ENCODE measurements at places on chromosomes 5 and 9. TPM values are rescaled to one million over a fixed set of nuclear protein-coding genes. Genes with fewer than 3 reads are reported as not detected.

Gene DAPK1
- 74.9 TPM for total RNA-seq

Gene LURAP1L
- 7.6 TPM for total RNA-seq

Gene RGS7BP
- 1.3 TPM for total RNA-seq

Gene SLC4A9
- not detected for total RNA-seq

Gene CCDC152
- total RNA-seq: 0.79 TPM

Gene DAP
- 47.8 TPM for total RNA-seq

GRCh38 chr9:129455151-129455995 is 165.5 kb downstream of the C9orf50 start:
- DNase-seq: no peak

DNA sequence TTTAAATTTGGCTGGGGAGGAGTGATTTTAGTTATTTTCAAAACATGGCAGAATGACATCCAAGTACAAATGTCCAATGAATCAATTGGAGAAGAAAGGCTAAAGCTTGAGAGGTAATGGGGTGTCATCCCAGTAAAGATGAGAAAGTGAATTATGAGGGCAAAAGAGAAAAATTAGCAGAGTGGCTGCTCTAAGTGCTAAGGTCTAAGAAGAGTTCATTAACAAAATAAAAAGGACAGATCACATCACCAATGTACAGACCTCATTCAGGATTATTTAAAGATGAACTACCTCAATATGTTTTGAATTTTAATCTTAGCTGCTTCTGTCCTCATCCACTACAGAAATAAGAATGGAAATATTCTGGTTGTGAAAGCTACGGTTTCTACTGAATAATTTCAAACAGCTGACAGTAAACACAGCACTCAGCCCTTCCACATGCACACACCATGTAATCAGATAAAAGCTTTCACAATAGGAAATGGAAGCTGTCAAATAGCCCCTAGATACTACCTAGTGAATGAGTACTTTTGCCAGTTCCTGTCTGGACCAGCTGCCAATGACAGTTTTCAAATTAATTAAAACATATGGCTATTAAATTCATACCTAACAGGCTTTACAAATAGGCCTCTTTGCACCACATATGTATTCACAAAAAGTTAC is 171.5 kb downstream of the SSBP2 start:
- DNase-seq: no peak

GRCh38 chr5:148810823-148811222 is 15.6 kb upstream of the ADRB2 start:
- DNase-seq: no peak

DNA sequence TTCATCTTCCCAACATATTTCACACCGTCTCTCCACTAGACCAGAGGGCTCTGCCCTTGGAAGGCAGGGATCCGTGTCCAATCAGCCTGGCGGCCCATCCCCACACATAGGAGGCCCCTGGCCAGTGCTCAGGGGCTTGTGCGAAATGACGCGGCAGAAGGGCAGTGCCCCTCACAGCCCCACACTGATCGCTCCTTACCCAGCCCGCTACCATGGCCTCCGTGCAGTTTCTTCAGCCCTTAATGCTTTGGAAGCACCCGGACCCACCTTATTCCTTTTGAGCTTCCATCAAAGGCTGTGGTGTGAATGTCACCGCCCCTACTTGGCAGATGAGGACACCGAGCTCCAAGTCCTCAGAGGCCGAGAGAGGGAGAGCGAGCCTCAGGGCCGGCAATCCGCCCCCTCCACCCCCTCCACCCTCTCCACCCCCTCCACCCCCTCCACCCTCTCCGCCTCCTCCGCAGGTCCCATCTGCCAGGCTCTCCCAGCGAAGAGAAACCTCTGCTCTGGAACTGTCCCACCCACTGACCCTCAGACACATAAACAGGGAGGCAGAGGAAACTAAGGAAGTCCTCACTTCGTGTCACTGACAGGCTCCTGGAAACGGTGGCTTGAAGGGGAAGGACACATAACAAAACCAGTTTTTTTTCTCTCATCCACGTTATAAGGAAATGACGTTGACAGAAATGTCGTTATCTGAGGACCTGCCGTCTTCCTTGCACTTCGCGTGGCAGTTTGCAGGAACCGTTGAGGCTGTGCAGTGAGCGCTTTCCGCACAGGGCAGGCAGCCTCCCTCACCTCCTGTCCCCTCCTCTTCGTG is 13.9 kb downstream of the QSOX2 start:
- DNase-seq: no peak

GRCh38 chr5:61001647-61002046 is 56.6 kb downstream of the NDUFAF2 start:
- DNase-seq: no peak

GRCh38 chr5:178238711-178239592 is 6.3 kb upstream of the PHYKPL start:
- no peak for DNase-seq

DNA sequence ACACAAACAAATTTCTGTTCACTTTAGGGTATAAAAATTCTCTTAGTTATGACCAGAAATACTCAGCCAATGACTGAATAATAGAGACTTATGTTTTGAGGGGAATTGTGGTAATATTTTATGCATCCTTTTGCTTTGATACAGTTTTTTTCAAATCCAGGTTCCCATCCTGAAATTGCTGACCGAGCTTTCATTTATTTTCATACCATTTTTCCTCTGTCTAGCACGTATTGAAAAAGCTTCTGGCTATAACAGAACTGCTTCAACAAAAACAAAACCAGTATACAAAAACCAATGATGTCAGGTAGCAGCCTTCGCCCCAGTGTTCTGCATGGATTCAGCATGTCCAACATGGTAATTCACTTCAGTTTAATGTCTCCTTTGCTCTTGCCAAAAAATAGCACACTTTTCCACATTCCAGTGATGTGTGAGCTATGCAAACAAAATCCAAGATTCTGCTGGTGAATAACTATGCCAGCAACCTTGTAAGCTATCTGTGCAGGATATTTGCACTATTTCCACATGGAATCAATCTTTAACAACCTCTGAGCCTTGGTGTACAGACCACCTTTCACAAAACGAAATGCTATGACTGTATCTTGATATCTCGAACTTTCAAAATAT is 22.0 kb downstream of the CCNH start:
- no peak for DNase-seq

- DNase-seq: no peak
Observed at GRCh38 chr5:121497176-121497575, 354.5 kb upstream of the FTMT start.

- DNase-seq: no peak
Observed at GRCh38 chr5:6759401-6759800, 46.2 kb downstream of the TENT4A start.

DNA sequence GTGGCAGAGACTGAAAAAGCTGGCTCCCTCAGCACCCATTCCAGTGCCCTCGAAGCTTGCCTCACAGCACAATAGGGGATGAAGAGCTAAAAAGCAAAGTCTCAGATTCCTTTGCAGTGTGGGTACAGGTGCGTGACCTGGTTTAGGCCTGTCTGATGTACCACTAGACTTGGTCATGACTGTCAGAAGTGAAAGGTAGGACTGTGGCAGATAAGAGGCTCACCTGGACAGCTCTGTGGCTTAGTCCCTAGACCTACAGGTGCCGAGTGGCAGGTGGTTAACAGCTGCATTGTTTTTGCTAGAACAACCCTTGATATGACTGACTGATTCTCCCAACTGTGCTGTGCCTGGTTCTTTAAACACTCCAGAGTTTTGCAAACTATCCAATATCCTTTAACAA is 14.7 kb upstream of the SFXN1 start:
- no peak for DNase-seq

DNA sequence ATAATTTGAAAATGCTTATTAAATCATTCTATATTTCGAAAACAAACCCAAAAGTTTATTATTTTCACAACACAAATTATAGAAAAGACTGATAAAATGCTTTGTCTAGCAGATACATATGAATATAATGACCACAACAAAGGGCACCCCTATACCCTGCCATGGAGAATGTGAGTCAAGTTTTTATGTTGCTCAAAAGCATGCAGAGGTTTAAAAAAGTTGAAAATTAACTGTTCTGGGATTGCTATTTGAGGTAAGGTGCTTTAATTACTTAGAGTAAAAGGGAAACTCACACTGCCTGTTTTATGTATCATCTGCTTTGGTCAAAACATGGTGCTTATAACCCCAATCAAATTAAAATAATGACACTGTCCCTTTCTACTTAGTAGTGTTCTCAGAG is 41.0 kb downstream of the MLANA start:
- DNase-seq: no peak

DNA sequence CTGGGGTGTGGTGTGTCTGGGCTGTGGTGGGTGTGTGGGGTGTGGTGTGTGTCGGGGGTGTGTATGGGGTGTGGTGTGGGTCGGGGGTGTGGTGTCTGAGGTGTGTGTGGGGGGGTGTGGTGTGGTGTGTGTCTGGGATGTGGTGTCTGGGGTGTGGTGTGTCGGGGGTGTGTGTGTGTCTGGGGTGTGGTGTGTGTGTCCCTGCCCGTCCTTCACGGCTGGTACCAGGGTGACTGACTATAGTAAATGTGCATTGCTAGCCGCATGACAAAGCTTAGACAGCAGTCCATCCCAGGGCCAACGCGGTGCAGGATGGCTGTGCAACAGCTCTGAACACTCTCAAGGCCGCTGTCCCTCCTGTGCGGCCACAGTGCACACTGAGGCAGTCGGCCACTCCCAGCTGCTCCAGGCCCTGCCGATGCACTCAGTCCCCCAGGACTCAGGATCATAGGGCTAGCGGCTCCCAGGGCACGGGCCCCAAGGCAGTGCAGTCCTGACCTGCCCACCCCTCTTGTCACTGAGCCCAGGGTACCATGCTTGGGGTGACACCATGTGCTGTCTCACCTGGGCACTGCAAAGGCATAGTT is 54.0 kb downstream of the SECISBP2 start:
- DNase-seq: no peak
